Inflammatory macrophage (primary cell): ENCODE measurements at places on chromosomes 4 and X.
A peak's percentile ranks its signal among the peaks of the same experiment; 100 is the strongest.

DNA sequence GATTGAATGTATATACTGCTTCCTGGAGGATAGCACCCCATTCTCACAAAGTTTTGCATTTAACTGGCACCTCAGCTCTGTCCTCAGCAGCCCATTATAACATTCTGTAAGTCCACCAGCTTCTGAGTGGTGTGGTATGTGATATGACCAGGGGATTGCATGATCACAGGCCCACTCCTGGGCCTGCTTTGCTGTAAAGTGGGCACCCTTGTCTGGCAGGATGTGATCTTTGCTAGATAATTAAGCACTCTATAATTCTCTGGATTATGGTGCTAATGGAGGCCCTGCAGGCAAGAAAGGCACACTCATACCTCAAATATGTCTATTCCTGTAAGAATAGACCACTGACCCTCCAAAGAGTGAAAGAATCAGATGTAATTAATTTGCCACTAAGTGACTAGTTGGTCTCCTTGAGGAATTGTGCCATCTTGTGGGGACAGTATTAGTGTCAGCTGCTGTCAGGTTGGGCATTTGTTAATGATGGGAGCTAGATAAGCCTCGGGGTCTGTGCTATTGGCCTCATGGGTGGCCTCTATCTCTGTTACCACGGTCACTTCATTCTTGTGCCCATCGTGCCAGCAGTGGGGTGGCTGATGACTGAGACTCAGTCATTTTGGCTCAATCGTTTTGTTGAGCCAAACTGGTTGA, 2.2 kb upstream of the CFI start:
- DNase-seq, result peak; percentile 24

GRCh38 chr4:129323658-129324057, 227.7 kb downstream of the C4orf33 start:
- DNase-seq, result no peak

- DNase-seq, result no peak
Measured at GRCh38 chr4:110869862-110870572, 247.1 kb upstream of the PITX2 start.

DNA sequence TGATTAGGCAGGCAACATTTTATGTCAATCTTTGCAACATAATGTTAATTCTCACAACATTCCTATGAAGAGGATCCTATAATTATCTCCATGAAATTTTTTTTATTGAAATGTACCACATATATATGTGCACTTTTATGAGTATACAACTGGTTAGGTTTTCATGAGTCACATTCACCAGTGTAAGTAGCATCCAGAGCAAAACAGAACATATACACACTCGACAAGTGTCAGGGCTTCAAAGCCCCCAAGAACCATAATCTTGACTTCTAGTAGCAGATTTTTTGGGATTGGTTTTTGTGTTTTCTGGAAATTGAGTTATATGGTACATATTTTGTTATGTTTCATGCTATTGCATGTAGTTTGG, 62.4 kb downstream of the ARHGAP10 start:
- no peak for DNase-seq

GRCh38 chr4:1033840-1034551, 22.6 kb downstream of the FGFRL1 start:
- no peak for DNase-seq

DNA sequence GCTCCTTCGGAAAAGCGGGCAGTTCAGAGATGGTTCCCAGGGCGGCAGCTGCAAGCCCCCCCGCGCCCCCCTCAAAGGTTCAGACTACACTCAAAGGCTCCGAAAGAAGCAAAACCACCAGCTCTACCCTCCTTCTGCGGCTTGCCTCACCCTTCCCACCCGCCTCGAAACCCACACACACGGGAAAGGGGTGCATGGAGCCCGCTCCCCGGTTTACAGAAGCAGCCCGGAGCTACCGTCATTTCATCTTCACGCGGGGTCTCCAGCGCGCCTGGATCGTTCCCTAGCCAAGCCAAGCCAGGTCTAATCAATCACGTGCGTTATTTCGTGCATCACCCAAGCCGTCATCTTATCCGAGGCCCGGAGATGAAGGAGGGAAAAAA, 1.2 kb downstream of the NLGN4X start:
- no peak for DNase-seq

DNA sequence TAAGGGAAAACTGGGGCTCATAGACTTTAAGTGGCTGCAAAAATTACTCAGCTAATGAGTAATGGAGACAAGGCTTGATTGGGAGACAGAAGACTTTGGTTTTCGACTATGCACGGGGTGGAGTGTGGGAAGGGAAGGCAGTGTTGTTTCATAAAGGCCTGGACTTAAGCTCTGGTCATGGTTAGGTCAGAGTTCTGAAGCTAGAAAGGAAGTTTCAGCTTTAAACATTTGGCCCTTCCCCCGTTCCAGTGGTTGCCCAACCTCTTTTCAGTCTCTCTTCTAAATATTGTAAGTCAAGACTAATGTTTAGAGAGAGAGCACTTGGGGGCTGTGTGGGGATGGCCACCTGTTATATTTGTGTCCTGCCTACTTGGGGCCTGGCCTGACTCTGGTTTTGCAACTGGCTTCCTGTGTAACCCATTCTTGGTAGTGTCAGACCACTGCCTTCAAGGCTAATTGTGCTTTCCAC, 21.0 kb downstream of the MSN start:
- DNase-seq, result peak; percentile 86

- DNase-seq, result no peak
Measured at GRCh38 chr4:163415668-163416067, 57.9 kb downstream of the TKTL2 start.

GRCh38 chrX:122625239-122625638, 558.8 kb upstream of the GRIA3 start:
- DNase-seq, result no peak

GRCh38 chr4:124918559-124919122, 206.1 kb upstream of the ANKRD50 start:
- no peak for DNase-seq

- no peak for DNase-seq
Measured at GRCh38 chr4:157014621-157015591, 43.3 kb upstream of the PDGFC start.

DNA sequence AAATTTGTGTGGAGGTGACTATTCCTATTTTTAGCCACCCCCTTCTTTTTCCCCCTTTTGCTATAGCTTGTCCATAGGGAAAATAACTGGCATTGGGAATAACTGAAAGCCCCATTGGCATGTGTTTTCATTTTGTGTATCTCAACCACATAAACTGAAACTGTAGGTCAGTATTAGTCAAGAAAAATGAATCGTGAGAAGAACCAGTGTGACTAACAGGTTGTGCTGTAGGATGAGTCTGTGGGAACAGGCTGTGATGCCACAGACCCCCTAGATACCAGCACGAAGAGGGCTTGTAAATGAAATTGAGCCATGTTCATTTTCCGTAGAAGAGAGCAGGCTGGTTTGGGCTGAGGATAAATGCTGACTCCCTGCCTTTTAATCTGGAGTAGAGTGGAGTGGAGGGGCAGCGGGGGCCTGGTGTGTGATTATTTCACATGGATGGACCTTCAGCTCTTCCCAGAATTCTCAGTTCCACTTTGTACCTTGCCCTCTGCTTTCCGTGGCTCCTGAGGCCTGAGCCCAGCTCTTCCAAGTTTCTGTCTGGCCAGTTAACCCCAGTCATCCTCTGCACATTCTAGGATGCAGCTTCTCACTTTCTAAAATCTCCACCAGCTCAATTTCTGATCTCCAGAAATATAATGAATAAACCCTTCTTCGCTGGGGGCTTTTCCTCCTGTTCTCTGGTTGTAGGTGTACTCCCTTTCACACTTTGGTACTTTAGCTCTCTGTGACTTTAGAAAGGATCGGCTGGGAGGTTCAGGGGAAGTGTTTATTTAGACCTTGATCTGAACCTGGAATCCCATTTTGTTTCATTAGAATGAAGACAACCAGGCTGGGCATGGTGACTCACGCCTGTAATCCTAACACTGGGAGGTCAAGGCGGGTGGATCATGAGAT, 37.3 kb downstream of the DCUN1D4 start:
- no peak for DNase-seq

GRCh38 chr4:128844931-128845330, 35.4 kb downstream of the JADE1 start:
- DNase-seq, result no peak

DNA sequence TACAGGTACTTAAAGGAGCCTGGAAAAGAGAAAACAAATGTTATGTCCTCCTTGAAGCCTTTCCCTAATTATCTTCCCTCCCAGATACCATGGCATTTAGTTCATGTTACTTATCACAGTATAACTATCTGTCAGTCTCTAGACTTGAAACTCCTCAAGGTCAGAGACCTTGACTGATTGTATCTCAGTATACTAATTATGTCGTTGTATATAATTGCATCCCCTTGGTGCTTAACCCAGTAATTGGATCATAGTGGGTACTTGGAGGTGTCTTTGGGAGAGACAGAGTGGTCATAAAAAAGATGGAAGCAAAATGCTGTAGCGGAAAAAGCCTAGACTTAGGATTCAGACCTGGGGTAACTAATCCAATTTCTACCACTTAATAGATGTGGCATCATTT, 8.1 kb downstream of the IGBP1 start:
- DNase-seq, result no peak

GRCh38 chr4:8221476-8221875, 22.4 kb downstream of the SH3TC1 start:
- peak; percentile 98 for DNase-seq

DNA sequence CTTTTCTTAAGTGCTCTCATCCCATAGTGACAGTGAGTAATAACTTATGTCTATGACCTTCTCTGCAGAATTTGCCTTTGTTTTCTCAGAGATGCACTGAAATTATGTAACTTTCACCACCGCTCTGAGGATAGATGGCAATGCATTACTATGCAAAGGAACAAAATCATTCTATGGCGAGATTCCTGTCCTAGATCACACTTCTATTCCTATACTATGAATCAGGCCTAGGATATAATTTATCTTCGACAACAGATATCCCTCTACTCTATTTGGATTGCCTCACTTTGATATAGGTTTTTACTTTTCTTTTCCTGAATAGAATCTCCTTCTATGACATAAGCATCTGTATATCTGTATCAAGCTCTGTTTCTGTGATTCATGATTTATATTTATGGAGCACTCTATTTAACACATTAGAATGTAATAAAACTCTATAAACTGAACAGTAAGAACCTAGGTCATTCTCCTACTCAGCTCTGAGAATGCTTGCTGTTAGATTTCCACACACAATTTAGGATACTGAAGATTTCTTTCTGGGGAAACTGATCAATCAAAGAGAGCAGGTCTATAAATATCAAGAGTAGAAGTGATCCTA, 1082.3 kb upstream of the ADGRL3 start:
- DNase-seq, result no peak

DNA sequence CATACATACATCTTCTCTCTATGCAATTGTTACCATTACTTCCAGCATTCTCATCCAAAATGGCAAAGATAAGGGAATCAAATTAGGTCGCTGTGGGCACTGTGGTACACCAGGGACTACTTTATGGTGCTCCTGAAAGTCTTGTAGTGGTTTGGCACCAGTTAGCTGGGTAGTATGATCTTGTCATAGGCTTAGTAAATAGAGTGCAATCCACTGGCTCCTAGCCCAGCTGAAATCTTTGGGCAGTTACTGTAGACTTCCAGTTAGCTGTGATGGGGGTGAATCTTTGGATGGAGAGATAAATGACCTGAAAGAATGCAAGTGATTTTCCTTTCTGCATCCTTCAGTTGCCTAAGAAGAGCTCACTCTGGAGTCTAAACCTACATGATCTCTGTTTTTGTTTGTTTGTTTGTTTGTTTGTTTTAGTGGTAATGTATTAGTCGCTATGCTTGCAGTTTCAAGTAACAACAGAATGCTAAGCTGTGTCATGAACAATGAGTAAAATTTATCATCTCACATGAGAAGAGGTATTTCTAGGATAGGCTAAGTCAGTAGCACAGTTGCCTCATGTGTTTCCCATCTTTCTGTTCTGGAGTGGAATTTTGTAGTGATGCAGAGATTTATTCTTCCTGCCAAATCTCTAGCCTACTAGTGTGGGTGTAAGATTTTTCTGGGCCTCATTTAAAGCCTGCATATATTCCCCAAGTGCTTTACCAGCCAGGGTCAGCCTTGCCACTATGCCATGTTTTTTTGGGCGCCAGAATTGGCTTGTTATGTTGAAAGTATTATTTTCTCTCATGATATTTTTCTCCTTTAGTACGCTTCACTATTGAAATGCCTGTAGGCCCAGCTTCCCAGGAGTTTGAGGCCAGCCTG, 24.2 kb downstream of the HERC3 start:
- DNase-seq, result no peak
